ENCODE measurements at places on chromosomes 3 and 15.

DNA sequence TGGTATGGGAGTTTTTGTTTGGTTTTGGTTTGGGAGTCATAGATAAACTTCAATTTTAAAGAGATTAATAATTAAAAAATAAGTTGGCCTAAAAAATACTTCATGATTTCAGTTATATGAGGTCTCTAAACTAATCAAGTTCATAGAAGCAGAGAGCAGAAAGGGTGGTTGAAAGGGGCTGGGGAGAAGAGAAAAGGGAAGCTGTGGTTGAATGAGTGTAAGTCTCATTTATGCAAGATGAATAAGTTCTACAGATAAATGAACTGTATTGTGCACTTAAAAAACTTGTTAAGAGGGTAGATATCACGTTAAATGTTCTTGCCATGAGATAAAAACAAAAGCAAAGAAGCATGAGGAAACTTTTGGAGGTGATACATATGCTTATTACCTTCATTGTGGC lies 188.7 kb downstream of the NSUN3 start:
- ATAC-seq = no peak

- peak; percentile 28 for ATAC-seq
Measured at GRCh38 chr3:14391033-14391432, 11.4 kb upstream of the SLC6A6 start.

GRCh38 chr3:119580067-119580760 lies 922 bp downstream of the ADPRH start:
- no peak for ATAC-seq

GRCh38 chr3:123025642-123026521 lies 1.7 kb downstream of the SEMA5B start:
- ATAC-seq = no peak

DNA sequence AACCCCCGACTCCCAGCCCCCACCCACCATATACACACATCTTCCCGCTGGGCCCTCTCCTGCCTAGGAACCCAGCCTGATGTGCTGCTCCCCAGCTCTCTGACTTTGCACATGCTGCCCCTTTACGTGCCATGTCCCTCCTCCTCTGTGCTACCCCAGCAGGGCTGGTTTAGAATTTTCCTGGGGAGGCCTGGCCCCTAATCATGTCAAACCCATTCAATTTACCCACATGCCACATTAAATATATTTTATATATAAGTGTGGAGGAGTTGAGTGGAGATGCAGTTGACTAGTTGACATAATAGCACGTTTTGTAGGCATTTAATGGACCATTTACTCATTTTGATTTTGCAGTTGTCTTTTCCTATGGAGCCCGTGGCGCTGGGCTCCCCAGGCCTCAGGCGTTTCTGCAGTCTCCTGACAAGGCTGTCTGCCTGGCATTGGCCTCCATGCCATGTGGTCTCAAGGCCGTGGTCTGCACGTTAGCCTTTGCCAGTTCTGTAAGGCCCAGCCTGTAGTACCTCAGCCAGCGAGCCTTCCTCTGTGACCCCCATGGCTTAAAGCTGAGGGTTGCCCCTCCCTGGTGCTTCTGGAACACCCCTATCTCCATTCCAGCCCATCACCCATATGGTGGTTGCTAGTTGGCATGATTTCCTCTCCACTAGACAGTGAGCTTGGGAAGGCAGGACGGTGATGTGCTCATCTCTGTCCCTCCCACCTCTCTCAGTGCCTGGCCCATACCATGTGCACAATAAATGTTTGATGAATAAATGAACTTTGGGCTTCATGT lies 155.8 kb downstream of the TLE3 start:
- no peak for ATAC-seq

DNA sequence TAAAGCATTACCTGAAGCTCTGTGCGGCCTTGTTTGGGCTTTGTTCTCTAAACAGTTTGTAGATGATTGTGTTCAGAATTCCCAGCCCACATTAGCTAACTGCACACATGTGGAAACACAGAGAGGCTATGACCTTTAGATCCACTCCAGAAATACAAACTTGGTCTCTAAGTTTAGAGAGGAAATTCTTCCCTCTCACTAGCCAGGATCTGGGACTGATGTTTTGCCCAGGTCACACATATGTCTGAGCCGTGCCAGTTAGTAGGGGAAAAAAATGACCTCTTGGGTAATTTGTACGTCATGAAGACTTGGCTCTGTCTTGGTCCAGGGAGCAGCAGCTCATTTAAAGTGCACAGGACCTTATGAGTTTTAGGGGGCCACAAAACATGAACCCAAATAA lies 223.1 kb downstream of the RBMS3 start:
- no peak for ATAC-seq

- ATAC-seq = peak; percentile 43
Measured at GRCh38 chr3:43994657-43995546, 246.8 kb upstream of the TOPAZ1 start.

DNA sequence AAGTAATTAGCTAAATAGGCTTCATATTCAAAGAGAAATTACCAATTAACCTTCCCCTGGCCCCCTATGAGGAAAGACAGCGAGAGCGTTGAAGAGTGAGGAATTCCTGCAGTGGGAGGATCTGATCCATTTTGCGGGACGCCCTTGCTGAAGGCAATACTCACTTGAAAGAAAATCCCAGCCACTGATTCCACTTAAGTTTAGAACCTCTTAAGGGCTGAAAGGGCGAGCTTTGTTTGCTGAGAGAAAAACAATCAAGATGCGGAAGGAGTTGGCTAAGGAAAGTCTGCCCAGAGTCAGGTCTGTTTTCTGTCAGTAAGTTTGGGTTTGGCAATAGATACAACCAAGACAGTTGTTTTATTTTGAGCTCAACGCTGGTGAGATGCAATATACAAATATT lies 102.8 kb upstream of the GBE1 start:
- no peak for ATAC-seq

GRCh38 chr3:101888653-101889052 lies 39.3 kb downstream of the NFKBIZ start:
- no peak for ATAC-seq

DNA sequence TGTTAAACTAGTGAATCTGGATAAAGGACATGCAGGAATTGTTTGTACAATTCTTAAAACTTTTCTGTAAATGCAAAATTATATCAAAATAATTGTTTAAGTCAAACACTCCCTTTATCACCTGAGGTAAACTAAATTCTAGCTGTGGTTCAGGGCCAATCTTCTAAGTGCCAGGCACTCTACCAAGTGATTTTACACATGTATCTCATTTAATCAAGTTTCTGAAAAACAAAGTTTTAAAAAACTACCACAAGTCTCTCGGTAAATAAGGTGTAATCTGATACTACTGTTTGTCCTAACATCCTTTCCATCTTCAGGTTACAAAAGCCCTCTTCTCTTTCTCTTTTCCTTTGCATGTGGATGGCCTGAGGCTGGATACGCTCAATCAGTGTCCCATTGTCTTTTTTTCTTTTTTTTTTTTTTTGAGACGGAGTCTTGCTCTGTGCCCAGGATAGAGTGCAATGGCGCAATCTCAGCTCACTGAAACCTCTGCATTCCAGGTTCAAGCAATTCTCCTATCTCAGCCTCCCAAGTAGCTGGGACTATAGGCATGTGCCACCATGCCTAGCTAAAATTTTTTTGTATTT lies 19.3 kb downstream of the IFT80 start:
- ATAC-seq = no peak

GRCh38 chr3:112002096-112002971 lies 3.6 kb downstream of the TAGLN3 start:
- ATAC-seq = no peak

DNA sequence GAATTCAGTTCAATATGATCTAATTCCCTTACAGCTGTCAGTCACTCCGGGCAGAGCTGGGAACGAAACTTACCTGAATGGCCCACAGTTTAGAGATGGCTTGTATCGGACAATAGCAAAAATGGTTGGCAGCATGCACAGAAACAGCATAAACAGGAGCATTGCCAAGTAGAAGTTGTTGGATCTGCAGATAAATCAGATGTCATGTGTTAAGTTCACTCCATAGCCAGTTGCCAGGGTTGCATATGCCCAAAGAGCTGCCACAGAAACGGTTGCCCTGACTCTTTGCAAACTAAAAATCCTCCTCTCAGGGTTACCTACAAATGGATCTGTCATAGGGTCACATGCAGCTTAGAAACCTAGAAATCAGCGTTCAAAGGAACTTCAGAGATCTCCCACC lies 15.4 kb upstream of the STARD5 start:
- ATAC-seq = no peak

- peak; percentile 73 for ATAC-seq
Measured at GRCh38 chr3:142904639-142905436, 16.0 kb upstream of the PCOLCE2 start.

GRCh38 chr15:74042603-74043424 lies 39.5 kb downstream of the GOLGA6A start:
- ATAC-seq = no peak

- no peak for ATAC-seq
Measured at GRCh38 chr3:104856741-104857140, 510.0 kb upstream of the ALCAM start.

DNA sequence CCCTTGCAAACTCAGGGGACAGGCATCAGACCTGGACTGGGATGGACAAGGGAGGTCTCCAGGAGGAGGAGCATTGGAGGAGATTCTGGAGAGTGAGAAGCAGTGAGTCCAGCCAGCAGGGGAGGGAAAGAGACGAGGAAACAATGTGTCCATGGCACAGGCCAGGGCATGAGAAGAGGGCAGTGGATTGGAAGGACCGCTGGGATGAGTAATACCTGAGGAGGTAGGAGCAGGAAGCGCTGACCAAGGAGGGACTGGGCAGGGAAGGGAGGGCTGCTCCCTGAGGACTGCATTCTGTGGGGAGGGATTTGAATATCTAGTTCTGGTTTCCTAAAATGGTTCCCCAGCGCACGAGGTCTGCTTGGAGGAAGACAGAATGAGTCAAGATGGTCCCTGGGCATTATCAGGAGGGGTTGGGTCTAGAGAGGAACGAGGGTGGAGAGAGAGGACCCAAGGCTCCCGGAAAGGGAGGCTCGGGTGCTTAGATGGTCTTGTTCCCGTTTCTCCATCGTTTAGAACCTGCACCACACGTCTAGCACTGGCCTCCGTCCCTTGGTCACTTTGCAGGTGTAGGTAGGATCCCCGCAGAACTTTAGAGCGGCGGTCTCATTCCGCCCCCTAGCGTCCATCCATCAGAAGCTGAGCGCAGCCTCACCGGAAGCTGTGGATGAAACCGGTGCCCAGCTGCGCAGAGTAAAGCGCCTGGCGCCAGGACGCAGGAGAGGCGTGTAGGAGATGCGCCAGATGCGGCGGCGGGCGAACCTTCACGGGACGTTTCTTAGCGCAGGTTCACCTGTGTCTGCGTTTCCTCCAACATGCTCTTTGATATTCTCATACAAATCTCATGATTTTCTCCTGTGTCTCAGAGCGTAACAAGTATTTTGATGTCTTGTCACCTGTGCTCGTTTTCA lies 190.7 kb upstream of the NDN start:
- peak; percentile 96 for ATAC-seq

GRCh38 chr3:172268868-172269267 lies 179.4 kb downstream of the GHSR start:
- ATAC-seq = no peak

GRCh38 chr3:162166543-162166942 lies 669.9 kb downstream of the OTOL1 start:
- no peak for ATAC-seq

- ATAC-seq = no peak
Measured at GRCh38 chr3:53709256-53709655, 137.0 kb downstream of the CHDH start.

- no peak for ATAC-seq
Measured at GRCh38 chr3:178454726-178455125, 81.5 kb upstream of the KCNMB2 start.

DNA sequence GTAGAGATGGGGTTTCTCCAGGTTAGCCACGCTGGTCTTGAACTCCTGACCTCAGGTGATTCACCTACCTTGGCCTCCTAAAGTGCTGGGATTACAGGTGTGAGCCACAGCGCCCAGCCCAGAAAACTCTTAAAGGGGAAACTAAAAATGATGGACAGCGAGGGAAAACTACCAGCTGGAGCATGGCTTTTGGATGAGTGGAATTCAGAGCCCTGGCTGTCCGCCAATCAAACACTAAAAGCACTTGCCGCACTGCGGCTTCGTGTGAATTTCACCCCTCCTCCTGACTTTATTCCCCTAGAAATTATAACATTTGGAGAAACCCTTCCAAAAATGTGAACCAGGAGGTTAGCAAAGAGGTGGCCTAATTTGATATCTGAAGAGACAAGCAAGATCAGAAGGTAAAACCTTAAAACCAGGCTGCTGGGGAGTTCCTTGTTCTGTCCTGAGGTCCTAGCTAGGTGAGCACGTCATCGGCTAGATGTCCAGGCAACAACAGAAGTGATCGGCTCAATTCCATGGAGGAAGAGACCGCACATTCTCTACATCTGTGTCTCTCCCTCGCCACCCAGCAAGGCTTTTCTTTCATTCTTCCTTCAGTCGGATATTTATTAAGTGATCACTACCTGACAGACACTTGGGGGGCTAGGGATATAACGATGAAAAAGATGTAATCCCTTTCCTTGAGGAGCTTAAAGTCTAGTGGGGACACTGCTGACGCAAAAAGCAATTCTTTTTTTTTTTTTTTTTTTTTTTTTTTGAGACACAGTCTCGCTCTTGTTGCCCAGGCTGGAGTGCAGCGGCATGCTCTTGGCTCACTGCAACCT lies 1.7 kb downstream of the TM4SF19 start:
- ATAC-seq = no peak

- no peak for ATAC-seq
Measured at GRCh38 chr15:100929641-100930042, 10.5 kb downstream of the LRRK1 start.

DNA sequence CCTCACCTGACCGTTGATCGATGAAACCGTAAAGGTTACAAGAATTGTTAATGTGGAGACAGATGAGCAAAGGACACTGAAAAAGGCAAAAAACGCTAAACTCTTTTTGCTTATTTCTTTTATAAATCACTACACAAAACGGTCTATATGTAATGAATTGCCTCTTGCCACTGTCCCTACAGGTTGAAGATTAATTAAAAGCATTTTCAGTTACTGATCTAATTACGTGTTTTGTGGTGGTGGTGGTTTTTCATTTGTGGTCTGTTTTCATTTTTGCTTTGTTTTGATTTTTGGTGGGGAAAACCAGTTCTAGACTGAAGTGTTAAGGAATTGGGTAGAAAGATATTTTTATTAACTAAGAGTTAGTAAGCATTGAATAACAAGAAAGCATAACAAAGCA lies 299.2 kb upstream of the LRRN1 start:
- ATAC-seq = no peak

- no peak for ATAC-seq
Measured at GRCh38 chr3:149401926-149402310, 24.5 kb upstream of the TM4SF1 start.

- ATAC-seq = no peak
Measured at GRCh38 chr3:15800327-15800726, 2.5 kb upstream of the ANKRD28 start.

- peak; percentile 67 for ATAC-seq
Measured at GRCh38 chr3:12822725-12823373, 18.5 kb downstream of the RPL32 start.
